Activated effector memory CD4-positive, alpha-beta T cell treated with Interleukin-2 at 50 U/mL for 16 hours (primary cell): ENCODE measurements at places on chromosomes 3 and 15.

DNA sequence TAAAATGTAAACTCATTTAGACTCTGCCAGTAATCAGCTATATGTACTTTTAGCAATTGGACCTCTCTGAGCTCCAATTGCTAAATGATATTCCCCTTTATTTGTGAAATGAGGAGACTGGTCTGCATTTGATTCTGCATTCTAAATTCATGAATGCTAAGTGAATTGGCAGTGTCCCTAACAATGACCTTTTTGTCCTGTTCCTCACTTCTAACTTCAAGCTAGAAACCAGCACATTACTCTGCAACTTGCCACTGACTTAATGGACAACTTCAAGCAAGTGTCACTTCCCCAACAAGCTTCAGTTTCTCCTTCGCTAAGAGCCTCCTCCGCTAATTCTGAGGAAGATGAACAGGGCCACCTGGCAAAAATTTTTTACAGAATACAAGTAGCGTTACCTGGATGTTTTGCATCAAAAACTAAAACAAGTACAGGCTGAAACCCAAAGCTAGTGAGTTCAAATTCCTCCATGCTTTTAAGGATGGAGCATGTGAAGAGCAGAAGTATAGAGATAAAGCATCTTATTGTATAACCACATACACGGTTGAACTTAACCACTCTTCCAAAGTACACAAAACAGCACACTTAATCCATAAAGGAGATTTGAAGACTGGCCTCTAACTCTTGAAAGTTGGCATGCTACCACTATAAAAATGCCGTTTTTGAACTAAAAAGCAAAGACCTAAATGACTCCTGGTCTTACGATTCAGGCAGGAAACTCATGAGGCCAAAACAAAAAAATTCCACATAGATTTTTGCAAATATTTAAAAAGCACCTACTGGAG lies 207.6 kb downstream of the MAGI1 start:
- no peak for DNase-seq

DNA sequence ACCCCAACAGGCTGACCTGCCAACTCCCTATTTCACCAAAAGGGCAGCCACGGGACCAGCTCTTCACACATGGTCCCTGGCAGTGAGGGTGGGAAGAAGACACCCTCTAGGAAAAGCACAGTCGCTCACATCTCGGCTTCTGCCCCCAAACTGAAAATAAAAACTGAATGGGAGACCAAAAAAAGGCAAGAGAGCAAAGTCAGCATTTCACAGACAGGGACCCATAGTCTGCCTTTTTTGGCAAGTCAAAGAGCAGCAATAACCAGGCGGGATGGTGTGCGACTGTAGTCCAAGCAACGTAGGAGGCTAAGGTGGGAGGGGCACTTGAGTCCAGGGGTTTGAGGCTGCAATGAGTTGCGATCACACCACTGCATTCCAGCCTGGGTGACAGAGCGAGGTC lies 154.1 kb downstream of the ADAMTS17 start:
- DNase-seq: no peak

DNA sequence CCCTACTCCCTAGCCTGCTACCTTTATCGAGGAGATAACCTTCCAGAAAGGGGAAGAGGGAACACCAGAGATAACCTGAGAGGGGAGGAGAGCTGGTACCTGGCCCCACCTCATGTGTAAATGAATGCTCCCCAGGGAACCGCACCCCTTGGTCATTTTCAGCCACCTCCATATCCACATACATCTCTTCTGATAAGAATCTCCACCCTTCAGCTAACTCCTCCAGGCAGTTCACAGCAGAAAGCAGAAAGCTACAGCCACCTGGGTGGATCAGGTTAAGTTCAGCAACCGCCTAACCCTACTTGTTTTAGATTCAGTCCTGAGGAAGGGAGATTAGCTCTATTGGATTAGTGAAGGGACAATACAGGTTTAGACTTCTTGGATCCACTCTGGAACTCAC lies 38.0 kb upstream of the TIMP4 start:
- DNase-seq: no peak

GRCh38 chr3:189529889-189530471 lies 101.2 kb upstream of the TP63 start:
- DNase-seq: no peak

DNA sequence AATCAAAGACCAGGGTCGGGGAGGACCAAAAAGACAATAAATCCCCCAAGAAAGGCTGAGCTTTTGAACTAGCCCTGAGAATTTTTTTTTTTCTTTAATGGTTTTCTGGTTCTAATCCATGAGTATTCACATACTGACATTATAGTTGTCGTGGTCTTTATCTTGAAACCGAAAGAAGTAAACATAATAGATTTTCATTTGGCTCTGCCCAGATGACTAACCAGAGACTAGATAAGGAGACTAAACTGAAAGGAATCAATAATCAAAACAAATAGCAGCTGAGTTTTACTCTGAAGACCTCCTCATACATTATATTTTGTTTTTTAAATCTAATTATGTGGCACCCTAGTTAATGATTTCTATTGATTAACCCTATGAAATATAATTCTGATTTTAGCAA lies 381.4 kb downstream of the CNTN3 start:
- DNase-seq: no peak

GRCh38 chr15:75620841-75621391 lies 4.6 kb downstream of the SNUPN start:
- DNase-seq: no peak

GRCh38 chr3:127323581-127323980 lies 35.7 kb upstream of the PRR20G start:
- no peak for DNase-seq

- no peak for DNase-seq
Observed at GRCh38 chr3:134991472-134992010, 196.5 kb downstream of the EPHB1 start.

- no peak for DNase-seq
Observed at GRCh38 chr3:177451864-177452830, 254.9 kb upstream of the TBL1XR1 start.

- no peak for DNase-seq
Observed at GRCh38 chr15:41919954-41920538, 26.2 kb upstream of the SPTBN5 start.

DNA sequence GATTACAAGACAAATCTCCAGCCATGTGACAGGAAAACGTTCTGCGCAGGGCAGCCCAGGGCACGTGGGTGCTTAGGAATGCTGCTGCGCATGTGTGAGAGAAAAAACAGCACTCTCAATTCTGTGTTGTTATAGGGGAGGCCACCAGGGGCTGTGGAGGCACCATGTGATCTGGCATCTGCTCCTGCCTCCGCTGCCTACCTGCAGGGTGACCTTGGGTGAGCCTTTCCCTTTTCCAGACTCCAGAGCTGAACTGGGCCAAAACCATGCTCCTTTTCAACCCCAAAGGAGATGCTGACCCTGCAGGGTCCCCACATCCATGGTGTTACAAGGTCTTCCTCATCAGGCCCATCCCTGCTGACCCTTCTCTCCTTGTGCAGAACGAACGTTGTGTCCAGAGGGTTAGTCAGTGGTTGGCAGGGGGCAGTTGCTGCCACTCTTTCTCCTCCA lies 81.5 kb upstream of the RASGRF1 start:
- no peak for DNase-seq

- DNase-seq: no peak
Observed at GRCh38 chr15:66623801-66624453, 58.1 kb upstream of the LCTL start.

GRCh38 chr15:74040109-74040850 lies 42.1 kb downstream of the GOLGA6A start:
- no peak for DNase-seq

DNA sequence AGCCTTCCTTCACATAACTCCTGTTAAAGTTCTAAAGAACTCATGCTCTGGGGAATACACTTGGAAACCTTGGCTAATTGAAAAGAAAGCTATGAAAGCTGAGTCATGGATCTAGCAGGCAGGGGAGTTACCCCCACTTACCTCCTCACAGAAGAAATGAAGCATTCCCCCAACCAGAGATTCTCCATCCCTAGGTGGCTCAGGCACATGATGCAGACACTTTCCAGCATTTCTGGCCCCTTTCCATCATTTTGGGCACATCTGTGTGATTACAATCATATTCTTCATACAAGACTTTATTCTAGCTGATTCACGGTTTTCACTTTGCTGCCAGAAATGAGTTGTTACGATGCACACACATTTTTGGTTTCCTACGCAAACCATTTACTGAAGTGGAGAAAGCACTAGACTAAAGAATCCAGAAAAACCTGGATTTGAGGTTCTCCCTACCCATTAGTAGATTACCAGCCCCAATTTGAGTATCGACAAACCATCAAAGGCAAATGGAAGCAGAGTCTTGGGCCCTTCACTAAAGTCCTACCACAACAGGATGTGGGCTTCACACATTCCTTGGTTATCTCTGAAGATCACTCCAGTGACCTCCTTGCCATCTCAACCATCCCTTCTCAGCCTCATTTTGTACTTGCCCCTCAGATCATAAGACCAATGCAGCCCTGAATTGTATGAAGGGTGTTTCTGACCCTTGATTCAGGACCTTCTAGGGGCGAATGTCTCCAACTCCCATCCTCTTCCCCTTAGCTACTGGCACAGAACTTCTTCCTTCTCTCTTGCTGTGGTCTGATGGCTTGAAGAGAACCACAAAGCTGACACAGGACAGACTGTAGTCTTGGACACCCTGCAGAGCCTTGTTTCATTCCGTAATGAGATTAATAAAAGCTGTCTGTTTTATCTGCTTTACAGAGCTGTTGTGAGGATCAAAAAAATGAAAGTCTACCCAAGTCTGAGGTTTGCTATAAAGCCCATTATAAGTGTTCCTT lies 42.5 kb upstream of the SNRK start:
- no peak for DNase-seq

GRCh38 chr3:58218904-58219303 lies 8.1 kb upstream of the DNASE1L3 start:
- DNase-seq: no peak

DNA sequence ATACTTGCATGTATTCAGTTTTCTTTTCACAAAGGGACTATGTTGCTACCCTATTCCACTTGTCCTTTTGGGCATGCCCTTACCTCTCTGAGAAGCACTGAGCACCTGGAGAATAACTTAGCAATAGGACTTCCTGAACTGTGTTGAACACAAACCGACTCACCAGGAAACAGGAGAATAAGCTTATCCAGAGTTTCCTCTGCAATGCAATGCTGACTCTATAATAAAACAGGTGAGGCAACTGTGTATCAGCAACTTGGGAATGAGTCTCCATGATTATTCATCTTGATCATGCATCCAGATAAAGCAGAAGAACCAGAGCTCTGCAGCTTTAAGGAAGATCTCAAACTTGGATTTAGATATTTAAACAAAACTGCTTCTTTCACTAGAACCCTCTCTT lies 806.5 kb downstream of the IGSF11 start:
- no peak for DNase-seq

GRCh38 chr15:93929375-93930094 lies 301.8 kb upstream of the MCTP2 start:
- no peak for DNase-seq

DNA sequence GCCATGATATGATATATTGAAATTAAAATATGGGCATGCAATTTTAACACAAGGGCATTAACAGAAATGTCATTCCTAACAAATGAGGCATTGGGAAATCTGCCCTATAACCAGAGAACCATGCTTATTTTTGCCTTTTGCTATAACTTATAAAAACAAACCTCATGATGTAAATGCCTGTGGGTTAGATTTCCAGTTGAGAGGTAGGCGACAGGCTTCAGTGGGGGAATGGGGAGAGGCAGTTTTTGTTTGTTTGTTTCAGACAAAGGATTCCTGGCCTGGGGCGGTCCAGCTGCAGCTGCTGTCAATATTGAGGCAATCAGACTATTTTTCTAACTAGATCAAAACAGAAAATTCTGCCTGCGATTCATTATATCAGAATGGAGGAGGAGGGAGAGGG lies 490.4 kb upstream of the CFAP20DC start:
- no peak for DNase-seq

GRCh38 chr3:34260271-34261000 lies 462.0 kb downstream of the PDCD6IP start:
- no peak for DNase-seq
